CD4-positive, alpha-beta T cell treated with Interleukin-10 for 1 hour (primary cell): ENCODE measurements at places on chromosomes 16 and 17.

GRCh38 chr17:37450112-37450511 lies 39.6 kb upstream of the DUSP14 start:
- no peak for DNase-seq

DNA sequence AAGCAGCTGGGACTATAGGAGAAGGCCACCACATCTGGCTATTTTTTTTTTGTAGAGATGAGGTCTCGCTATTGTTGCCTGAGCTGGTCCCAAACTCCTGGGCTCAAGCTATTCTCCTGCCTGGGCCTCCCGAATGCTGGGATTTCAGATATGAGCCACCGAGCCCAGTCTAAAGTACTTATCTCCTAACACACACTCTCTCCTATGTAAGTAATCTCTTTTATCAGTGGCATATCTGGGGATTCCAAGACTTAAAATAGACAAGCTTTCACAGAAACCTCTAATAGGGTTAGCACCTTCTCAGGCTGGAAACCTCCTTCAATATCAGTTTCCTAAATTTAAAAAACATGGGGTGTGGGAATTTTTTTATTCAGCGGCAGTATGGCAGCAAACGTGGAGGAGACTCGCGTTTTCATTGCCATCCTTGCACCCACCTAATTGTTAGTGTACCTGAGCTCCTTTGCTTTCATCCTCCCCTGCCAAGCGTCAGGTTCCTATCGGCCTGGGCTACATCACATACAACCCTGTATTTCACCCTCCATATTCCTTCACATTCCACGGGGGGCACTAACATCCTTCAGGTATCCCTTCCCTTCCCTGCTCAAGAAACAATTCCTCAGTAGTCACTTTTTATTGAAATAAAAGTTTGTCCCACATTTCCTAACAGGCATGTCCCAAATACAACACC lies 1.1 kb downstream of the EZH1 start:
- no peak for DNase-seq

- DNase-seq, result peak; percentile 35
Observed at GRCh38 chr16:66924527-66925321, 611 bp downstream of the RRAD start.

DNA sequence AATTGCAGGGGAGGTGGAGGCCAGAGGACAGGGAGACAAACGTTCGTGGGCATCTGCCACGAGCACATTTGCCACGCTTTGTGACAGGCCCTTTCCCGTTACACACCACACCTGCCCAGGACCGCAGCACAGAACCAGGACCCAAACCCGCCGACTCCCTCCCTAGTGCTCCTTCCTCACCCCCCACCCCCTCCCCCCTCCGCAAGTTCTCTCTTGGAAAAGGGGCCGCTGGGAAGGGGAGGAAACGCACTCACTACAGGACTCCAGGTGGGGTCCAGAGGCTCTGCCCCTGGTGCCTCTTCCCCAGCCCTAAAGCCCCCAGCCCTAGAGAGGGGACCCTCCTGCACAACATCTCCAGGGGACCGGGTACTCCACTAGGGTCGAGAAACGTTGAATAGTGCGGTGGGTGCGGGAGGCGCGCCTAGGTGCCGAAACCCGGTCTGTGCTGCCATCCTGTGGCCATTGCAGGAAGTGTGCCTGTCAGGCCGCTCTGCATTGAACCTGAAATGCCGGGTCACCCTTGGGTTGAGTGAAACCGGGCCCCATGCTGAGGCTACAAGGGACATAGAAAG lies 21.9 kb upstream of the EIF1 start:
- DNase-seq, result peak; percentile 91

DNA sequence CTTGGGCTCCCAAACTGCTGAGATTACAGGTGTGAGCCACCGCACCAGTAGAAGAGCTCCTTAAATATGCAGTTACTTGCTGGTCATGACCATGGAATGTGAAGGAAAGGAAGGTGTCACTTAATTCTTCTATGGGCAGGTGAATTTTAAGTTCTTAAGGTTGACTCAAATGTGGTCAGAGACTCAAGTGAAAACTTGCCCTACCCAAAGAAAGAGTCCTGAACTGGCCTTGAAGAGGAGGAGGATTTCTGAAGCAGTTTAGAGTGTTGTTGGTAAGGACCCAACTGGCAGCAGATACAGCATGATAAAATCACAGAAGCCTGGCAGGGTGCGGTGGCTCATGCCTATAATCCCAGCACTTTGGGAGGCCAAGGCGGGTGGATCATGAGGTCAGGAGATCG lies 29.4 kb downstream of the CHD9 start:
- no peak for DNase-seq

DNA sequence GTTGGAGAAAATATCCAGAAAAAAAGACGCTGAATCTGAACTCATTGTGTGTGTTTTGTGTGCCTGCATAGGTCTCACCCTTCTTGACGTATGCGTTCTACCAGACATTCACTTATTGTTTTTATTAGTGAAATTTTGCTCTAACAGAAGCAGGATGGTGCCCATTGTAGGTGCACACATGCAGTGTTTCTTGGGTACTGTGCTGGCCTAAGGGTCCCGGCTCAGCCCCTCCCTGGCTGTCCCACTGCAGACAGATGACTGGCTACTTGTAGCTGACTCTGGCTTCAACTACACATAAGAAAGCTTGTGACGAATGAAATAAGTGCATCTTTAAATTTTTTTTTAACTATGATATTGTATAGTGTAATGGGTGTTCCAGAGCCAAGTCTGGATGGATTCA lies 227.0 kb downstream of the CBLN1 start:
- DNase-seq, result no peak

DNA sequence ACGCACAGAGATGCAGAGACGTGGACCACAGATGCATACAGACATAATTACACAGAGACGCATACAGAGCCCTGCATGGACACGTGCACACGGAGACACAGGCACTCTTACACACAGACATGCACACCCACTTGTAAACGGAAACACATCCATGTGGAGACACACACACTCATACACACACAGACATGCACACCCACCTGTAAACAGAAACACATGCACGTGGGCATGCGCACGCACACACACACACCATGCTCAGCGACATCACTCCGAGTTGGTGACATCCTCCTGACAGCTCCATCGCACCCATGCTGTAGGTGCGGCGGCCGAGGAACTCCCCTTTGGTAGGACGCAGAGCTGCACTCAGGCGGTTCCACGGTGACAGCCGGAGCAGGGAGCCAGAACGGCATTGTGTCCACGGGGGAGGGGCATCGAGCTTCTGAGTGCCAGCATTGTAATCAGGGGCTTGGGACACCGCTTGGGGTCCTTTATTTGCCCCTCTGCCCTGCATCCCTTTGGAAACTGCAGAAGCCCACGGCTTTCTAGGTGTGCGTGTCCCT lies 233.5 kb downstream of the RBFOX3 start:
- DNase-seq, result no peak

DNA sequence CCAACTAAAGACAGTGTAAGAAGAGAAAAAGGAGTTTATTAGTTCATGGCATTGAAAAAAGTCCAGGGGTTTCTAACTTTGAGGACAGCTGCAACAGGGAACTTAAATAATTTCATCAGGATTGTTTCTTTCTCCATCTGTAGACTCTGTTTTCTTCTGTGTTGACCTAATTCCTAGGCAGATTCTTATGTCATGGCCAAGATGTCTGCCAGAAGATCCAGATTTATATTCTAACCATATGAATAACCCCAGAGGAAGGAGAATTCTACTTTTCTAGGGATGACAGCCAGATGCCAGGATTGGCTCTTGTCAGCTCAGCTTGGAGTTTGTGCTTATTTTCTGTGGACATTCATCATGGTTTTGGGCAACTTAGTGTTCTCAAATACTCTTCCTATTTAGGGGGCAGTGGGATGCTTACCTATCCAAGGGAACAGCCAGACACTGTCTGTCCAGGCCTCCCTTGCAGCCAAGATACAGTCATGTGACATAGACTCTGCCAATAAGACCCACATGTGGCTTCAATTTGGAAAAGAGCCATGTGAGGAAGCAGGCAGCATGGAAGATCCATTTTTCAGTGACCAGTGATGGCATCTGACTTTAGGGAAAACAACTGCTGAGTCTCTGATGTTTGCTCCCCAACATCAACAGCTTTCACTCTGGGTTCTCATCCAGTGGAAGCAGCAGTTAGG lies 18.2 kb downstream of the PCTP start:
- DNase-seq, result no peak

DNA sequence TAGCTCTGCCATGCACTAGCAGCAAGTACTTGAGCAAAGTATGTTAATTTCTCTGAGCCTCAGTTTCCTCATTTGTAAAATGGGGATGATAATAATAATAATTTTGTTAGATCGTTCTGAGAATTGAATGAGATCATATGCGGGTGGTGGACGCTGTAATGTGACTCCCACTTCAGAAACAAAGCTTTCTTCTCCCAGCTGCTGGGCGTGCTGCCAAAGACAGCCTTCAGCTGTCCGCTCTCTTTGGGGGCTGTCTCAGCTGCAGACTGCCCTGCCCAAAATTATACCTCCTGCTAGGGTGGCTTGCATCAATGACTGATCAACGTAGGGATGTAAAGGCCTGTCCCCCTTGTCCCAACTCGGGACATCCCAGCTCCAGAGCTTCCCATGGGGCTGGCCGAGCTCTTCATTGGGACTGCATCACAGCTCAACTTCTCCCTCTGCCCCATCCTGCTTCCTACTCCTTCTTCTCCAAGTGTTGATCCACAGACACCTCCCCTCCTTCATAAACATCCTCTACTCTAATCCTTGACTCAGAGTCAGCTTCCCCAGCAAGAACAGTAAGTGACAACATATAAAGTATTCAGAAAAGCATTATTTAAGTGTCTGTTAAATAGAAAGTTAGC lies 30.7 kb upstream of the CDH5 start:
- no peak for DNase-seq

DNA sequence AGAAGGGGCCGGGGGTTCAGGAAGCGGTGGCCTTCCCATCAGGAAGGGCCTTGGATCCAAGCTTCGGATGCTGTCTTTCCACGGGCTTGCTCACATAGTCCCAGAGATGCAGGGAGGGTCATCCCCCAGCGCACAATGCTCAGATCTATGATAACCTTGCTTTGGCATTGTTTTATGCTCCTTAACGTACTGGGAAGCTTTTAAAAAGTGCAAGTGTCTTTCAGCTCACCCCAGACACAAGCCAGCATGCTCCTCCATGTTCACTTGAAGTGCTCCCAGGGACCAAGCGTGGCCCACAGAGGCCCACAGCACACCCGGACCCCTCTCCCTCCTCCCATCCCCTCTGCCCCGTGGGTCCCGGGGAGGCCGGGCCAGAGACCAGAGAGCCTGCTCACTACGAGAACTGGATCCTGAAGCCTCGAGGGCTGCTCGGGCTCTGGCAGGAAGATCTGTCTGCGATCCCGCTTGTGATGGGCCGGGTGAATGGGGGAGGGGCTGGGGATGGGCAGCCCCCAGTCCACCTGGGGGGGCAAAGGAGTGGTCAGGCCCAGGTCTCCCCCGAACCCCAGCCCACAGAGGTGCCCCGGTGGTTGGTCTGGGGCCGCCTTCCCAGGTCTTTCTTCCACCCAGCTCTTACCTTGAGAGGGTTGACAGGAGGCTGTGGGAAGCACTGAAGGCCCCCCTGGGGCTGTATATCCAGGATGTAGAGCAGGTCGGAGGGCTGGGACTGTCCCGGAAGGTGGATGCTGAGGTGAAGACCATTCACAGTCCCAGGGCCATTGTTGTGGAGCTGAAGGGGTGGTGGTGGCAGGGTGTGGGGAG lies 11.8 kb upstream of the FAM171A2 start:
- no peak for DNase-seq

GRCh38 chr16:85780281-85780680 lies 19.1 kb downstream of the EMC8 start:
- DNase-seq, result no peak

- no peak for DNase-seq
Observed at GRCh38 chr17:42182927-42183734, 2.1 kb downstream of the HCRT start.

DNA sequence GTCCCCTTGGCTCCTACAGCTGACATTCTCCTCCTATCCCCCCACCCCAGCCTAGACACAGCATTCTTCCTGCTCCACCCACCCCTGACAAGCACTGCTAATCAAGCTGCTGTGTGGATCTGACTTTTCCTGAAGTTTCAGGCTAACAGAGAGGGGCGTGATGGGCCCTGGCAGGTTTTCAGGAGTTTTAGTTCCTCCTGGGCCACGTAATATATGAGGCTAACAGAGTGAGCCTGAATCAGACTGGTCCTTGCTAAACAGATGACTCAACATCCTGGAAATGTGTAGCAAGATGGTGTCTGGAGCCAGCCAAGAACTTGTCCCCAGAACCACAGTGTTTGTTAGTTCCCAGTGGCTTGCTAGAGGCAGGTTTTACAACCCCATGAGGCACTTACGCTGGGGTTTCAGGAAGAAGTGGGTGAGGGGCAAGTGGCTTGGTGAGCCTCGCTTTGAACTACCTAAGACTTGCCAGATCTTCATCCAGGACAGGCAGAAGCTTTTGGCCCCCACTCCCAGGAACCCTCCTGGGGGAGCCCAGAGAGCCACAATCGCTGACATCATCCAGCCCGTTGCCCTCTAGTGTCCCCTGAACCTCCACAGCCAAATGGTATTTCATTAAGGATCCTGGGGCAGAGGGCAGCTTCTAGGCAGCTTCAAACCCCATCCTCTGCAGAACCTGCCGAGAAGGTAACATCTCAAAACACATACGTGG lies 15.9 kb downstream of the TMEM92 start:
- DNase-seq, result peak; percentile 8

- DNase-seq, result no peak
Observed at GRCh38 chr17:17876959-17877528, 40.3 kb upstream of the SREBF1 start.

DNA sequence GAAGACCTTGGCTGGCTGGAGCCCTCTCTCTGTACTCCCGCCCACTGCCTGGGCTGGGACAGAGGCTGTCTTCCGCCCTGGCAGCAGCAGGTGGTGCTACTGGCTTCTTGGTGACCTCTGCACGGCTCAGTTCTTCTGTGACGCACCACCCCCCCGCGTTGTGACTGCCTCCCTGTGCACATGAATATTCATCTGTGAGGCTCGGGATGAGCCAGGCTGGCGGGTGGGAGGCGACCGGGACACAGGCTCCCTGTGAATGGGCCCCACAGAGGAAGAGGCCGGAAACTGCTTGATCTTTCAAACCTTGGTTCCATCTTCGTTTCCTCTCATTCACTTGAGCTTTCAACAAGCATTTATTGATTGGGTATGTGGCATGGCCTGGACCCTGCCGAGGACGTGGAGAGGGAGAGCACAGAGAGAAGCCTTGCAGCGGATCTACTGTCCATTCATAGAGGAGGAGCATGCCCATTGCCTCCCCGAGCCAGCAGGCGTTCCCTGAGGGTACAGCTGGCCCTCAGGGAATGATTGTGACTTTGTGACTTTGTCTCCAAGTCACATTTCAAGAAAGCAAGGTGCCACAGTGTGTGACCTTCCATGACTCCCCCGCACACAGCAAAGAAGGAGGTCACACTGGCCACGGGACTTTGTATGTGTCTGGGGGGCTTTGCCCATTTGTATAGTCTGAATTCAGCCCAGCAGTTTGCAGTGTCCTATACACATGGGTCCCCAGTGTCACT lies 45.0 kb downstream of the B9D1 start:
- DNase-seq, result no peak
